ENCODE measurements at places on chromosomes 7 and 10.

GRCh38 chr10:118237930-118238329 is 104.2 kb downstream of the FAM204A start:
- no peak for DNase-seq

DNA sequence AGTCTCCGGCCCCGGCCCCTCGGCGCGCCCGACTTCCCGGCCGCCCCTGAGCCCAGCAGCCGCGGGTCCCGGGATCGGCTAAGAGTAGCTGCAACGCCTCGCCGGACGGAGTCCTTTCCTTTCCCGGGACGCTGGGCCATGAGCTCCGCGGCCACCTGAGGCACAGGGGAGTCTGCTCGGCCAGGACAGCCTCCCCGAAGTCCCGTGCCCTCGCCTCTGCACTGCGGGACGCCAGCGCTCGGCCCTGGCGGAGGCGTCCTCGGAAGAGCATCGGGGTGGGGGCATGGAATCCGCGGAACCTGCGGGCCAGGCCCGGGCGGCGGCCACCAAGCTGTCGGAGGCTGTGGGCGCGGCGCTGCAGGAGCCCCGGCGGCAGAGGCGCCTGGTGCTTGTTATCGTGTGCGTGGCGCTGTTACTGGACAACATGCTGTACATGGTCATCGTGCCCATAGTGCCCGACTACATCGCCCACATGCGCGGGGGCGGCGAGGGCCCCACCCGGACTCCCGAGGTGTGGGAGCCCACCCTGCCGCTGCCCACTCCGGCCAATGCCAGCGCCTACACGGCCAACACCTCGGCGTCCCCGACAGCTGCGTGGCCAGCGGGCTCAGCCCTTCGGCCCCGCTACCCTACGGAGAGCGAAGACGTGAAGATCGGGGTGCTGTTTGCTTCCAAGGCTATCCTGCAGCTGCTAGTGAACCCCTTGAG is 502 bp downstream of the SLC18A3 start:
- no peak for DNase-seq

DNA sequence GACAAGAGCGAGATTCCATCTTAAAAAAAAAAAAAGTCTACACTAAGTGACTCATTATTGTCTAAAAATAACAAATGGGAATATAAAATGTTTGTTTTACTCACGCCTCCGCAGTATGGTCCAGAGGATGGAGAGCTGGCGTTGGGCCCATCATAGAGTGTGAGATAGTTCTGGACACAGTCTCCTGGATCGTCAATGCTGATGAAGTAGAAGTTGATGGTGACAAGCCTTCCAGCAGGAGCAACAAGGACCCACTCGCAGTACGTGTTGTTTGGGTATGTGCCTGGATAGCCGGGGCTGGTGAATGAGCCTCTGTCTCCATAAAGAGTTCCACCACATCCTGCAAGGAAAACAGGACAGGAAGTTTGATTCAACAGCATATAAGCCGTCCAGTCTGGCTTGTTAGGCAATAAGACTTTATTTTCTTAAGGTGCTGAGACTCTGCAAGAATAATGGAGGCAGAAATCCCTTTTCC is 11.5 kb upstream of the RSU1 start:
- no peak for DNase-seq

- DNase-seq = no peak
Observed at GRCh38 chr10:79162861-79163665, 94.3 kb downstream of the ZMIZ1 start.

- DNase-seq = no peak
Observed at GRCh38 chr10:102208311-102209035, 17.6 kb upstream of the ELOVL3 start.

DNA sequence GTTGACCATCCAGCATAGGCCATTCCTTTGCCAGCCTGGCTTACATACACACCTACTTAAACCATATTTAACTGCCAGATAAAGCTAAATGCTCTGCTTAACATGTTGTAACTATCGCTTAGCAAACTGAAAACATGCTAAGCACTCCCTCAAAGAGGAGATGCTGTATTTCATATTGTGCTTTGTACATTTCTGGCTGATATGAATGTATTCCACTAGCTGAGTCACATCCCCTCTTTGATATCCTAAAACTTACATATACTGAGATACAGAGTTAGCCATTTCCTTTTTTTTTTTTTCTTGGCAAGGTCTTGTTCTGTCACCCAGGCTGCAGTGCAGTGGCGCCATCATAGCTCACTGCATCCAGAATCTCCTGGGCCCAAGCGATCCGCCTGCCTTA is 99.4 kb downstream of the TPST1 start:
- no peak for DNase-seq

GRCh38 chr10:11899067-11899876 is 76.1 kb downstream of the PROSER2 start:
- no peak for DNase-seq

DNA sequence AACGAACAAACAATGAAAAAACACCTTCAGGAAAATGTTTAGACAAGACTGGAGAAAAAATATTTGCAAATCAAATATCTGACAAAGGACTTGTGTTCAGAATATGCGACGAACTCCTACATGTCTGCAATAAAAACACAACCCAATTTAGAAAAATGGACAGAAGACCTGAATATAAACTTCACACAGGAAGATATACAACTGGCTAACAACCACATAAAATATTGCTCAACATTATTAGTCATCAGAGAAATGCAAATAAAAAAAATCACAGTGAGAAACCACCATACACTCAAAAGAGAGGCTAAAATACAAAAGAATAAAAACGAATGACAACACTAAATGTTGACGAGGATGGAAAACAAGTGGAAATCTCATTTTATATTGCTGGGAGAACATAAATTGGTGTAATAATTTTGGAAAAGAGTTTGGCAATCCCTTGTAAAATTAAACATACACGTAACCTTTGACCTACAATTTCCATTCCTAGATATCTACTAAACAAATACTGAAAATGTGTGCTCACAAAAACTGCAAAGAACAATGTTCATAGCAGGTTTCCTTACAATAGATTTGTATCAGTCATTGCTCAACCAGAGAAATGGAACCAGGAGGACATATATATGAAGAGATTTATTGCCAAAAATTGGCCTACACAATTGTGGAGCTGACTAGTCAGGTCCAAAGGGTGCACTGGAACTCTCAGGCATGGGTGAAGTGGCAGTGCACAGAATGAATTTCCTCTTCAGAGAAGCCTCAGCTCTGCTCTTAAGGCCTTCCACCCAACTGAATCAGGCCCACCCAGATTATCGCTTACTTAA is 82.9 kb upstream of the OGDHL start:
- DNase-seq = no peak
